NCI-H187 treated with DMSO at 0.1 percent for 48 hours (cell line): ENCODE measurements at places on chromosomes 5 and 9.

GRCh38 chr5:67680099-67680498, 483.5 kb upstream of the CD180 start:
- no peak for DNase-seq

DNA sequence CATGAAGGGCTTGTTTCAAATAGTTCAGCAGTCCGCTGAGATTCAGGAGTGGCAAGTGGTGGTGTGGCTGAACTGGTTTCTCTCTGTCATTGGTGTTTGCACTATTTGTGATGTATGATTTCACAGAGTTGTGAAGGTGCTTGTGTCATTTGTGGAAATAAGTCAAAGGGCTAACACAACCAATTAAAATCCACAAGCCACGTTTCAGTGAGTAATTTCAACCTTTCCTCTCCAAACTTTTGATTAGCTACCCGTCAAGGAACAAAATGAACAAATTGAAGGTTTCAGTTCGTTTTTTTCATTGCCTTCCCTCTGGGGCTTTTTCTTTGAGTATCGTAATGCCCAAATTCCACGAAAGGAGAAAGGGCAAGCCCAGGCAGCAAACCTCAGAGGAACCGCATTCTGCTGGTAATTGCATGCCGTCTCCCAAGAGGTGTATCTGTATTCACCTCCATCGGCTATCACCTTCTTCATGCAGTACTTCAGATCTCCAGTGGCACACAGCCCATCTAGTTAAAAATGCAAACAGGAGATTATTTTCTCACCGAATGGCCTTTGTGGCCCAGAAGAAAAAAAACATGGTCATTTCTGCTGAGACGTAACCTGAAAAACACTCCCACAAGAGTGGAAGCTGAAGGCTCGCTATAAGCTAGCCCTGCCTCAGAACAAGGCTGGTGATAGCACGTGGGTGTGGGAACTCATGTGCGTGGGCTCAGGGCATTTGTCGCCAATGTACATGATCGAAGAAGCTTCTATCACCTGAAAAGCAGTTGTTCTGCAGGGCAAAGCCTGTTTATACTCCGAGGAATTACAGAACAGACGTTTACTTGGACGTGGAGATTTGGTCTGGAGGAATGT, 197.1 kb downstream of the NR3C1 start:
- DNase-seq, result no peak

DNA sequence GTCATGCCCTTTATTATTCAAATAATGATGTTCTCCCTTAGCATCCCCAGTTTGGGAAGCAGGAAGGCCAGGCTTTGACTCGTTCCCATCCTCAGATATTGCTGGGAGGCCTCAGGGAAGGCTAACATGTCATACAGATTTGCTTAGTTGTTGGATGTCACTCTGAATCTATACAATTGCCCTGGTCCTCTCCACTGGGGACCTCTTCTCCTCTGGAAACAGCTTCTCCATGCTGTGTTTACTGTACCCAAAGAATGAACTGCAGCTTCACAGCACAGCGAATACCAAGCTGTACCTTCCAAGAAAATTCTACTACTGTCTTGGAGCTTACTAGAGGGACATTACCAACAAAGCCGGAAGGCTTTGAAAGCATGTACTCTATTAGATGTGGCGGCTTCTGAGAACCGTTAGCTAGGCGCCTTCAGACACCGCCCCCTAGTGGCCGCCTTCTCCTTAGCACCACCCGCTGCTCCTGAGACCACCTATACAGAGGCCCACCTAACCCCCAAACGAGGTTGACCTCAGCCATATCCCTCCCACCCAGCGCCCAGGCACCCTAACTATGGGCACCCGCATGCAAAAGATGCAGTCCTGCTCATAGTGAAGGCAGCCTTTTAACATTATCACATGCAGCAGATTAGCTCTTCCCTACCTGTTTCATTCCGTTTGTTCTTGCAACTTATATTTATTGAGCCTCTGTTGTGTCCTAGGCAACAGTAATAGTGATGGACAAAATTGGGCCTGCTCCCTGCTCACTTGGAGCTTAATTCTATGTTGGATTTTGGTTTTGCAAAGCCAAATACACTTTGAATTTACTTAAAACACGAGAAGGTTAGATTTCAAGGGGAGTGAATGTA, 34.9 kb upstream of the FOXI1 start:
- DNase-seq, result no peak

- no peak for DNase-seq
These were observed 8.1 kb downstream of the EPB41L4B start for GRCh38 chr9:109312783-109313182.

GRCh38 chr9:36637491-36638270, 65.0 kb downstream of the MELK start:
- DNase-seq, result no peak

- DNase-seq, result no peak
These were observed 114.9 kb downstream of the HOMER1 start for GRCh38 chr5:79399046-79399445.

- no peak for DNase-seq
These were observed 15.8 kb upstream of the TIFAB start for GRCh38 chr5:135467871-135468485.
